Activated CD8-positive, alpha-beta memory T cell treated with anti-CD3 and anti-CD28 coated beads for 48 hours (primary cell): ENCODE measurements at places on chromosomes 3 and 15.

DNA sequence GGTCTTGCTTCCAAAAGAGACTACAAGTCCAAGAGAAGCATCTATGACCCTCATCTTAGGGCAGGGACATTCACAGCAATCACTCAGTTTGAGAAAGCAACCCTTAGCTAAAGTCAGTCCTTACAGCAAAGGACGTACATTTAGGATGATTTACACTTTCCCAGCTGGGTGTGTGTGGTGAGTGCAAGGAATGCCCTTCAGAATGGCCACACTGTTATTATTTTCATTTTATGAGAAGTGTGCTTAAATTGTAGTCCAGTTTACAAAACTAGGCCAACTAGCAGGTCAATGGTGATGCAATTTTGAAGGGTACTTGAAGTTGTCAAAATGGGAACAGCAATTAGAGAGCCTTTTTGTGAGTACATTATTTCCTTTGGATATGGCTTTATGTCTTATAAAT, 26.0 kb upstream of the CCK start:
- no peak for DNase-seq

DNA sequence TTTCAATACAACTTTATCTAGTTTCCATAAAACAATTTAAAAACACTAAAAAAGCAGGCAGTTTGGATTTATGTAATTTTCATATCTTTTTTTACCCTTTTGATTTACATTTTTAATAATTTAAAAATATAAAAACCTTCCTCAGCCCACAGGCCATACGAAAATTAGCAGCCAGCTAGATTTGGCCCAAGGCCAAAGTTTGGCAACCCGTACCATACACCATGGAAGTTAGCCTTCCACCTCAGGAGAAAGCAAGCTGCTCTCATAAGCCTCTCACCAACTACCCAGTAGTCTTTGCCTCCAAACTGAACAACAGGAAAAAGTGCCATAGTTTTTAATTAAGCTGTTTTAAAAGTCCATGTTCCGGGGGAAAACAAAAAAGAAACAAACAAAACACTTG, 107.3 kb upstream of the TRIM42 start:
- no peak for DNase-seq

- no peak for DNase-seq
Observed at GRCh38 chr15:29541309-29541708, 271.7 kb upstream of the NSMCE3 start.

DNA sequence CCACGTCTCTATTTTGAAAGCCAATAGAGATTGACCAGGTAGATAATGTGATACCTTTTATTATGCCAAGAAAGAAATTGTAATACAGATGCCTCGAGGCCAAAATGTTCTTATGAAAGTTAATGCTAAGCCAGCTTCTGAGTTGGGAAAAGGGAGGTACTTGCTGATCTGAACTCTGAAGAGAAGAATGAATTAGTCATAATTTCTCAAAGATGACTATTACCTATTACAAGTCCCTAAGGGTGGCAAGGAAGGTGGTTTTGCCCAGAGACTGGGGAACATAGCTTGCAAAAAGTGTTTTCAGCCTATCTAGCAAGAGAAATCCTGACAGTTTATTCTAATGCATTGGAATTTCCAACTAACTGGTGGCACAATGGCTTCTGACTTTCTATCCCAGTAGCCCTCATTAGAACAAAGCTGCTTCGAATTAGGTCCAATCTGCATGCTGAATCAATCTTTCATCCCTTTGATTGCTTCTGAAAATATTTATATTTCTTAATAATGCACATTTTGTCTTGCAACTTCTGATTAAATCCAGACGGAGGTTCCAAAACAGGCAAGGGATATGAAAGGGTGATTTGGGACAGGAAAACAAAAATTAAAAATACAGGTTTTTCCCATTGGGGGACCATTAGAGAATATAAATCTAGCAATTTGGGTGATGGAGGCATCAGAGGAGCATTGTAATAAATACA, 17.7 kb upstream of the NR2F2 start:
- no peak for DNase-seq

GRCh38 chr3:31945738-31946052, 35.4 kb downstream of the OSBPL10 start:
- no peak for DNase-seq

- DNase-seq: no peak
Observed at GRCh38 chr3:20776692-20777091, 590.7 kb upstream of the SGO1 start.
